ENCODE measurements at places on chromosomes 7 and 10. TPM values are rescaled to one million over a fixed set of nuclear protein-coding genes. Genes with fewer than 3 reads are reported as not detected.

GRCh38 chr10:131779661-131780394, 121.0 kb upstream of the PPP2R2D start:
- no peak overlapping the region for H3K27ac ChIP-seq
- no peaks in the 10 kb centered on the region for H3K4me1 ChIP-seq
- H3K4me3 ChIP-seq = no peak overlapping the region
- no peaks in the 10 kb centered on the region for H3K36me3 ChIP-seq
- no peaks in the 10 kb centered on the region for H3K27me3 ChIP-seq
- no peak for DNase-seq

GRCh38 chr7:134435161-134435920, 23.6 kb downstream of the AKR1B1 start:
- no peak overlapping the region for H3K27ac ChIP-seq
- no peaks in the 10 kb centered on the region for H3K27me3 ChIP-seq
- no peak overlapping the region for H3K4me3 ChIP-seq
- H3K36me3 ChIP-seq = no peaks in the 10 kb centered on the region

BLNK gene
- total RNA-seq = 2.3 TPM

FKBP9 gene
- 65.6 TPM for total RNA-seq

GRCh38 chr10:131902691-131903090, 1.9 kb downstream of the PPP2R2D start:
- no peak for DNase-seq
- peaks cover 24% of the 10 kb centered on the region for H3K4me1 ChIP-seq
- no peaks in the 10 kb centered on the region for H3K36me3 ChIP-seq
- H3K27me3 ChIP-seq = no peaks in the 10 kb centered on the region
- H3K4me3 ChIP-seq = no peak overlapping the region

DNA sequence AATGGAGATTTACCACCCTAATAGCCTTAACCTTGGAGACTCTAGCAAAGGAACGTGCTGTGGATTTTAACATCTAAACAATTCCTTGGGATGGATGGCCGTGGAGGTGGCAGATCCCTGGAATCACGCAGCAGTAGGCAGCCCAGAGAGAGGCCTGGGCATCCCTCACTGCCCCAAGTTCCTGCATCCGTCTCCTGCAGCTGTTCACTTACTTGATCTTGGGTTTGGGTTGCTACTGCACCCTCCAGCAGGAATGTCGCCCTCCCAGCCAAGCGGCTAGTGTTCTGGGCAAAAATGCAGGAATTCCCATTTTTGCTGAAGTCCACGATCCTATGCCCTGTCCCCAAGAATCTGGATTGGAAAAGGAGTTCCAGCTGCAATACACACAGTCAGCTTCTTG, 166.7 kb upstream of the SH2B2 start:
- H3K4me3 ChIP-seq = no peak overlapping the region
- peaks cover 18% of the 10 kb centered on the region for H3K4me1 ChIP-seq

SCART1 gene
- total RNA-seq = 2.1 TPM

DNA sequence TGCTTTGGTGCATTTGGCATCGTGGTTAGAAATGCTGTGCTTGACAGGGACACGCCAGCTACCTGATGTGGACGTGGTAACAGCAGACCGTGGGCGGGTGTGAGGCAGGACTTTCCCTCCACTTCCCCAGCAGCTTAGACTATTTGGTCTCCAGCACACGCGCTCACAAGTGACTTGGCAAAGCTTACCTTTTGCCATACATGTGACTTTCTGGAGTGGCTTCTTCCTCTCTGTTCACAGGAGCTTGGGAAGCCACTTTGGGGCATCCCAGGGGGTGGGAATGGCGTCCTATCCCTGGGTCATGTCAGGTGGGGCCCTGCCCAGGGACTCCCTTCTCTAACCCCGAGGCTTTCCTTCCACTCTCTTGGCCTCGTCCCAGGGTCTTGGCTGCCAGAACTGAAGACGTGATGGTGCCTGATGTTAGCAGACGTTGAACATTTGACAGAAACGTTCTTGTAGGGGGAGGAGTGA, 228.7 kb upstream of the KLF6 start:
- no peaks in the 10 kb centered on the region for H3K4me1 ChIP-seq
- no peaks in the 10 kb centered on the region for H3K36me3 ChIP-seq
- H3K27ac ChIP-seq = no peak overlapping the region
- no peaks in the 10 kb centered on the region for H3K27me3 ChIP-seq
- DNase-seq = no peak

GRCh38 chr10:79282388-79282787, 64.9 kb upstream of the PPIF start:
- H3K27ac ChIP-seq = no peak overlapping the region
- no peak for DNase-seq

ABCA13 gene
- total RNA-seq = 0.10 TPM

GRCh38 chr7:93194386-93194785, 31.9 kb downstream of the HEPACAM2 start:
- no peak overlapping the region for H3K27ac ChIP-seq
- no peak overlapping the region for H3K4me3 ChIP-seq
- DNase-seq = no peak
- H3K36me3 ChIP-seq = no peaks in the 10 kb centered on the region
- no peaks in the 10 kb centered on the region for H3K27me3 ChIP-seq
- no peaks in the 10 kb centered on the region for H3K4me1 ChIP-seq

GRCh38 chr7:43791665-43792064, 33.2 kb downstream of the BLVRA start:
- no peak overlapping the region for H3K4me3 ChIP-seq
- H3K4me1 ChIP-seq = no peaks in the 10 kb centered on the region
- H3K36me3 ChIP-seq = no peaks in the 10 kb centered on the region
- no peak for DNase-seq
- H3K27ac ChIP-seq = no peak overlapping the region
- H3K27me3 ChIP-seq = no peaks in the 10 kb centered on the region

GRCh38 chr10:112953174-112954159, 3.4 kb downstream of the TCF7L2 start:
- H3K27ac ChIP-seq = peak overlapping the region; percentile 98
- H3K4me1 ChIP-seq = peaks cover 21% of the 10 kb centered on the region
- no peaks in the 10 kb centered on the region for H3K27me3 ChIP-seq
- peak; percentile 68 for DNase-seq

MDFIC gene
- total RNA-seq = 17.9 TPM
